ENCODE measurements at places on chromosomes 11 and 22.

GRCh38 chr11:36091256-36091811, 147.5 kb downstream of the LDLRAD3 start:
- no peak for ATAC-seq

- no peak for ATAC-seq
Observed at GRCh38 chr22:49825436-49825835, 2.2 kb downstream of the BRD1 start.

GRCh38 chr11:14764579-14765527, 121.2 kb downstream of the PDE3B start:
- no peak for ATAC-seq

DNA sequence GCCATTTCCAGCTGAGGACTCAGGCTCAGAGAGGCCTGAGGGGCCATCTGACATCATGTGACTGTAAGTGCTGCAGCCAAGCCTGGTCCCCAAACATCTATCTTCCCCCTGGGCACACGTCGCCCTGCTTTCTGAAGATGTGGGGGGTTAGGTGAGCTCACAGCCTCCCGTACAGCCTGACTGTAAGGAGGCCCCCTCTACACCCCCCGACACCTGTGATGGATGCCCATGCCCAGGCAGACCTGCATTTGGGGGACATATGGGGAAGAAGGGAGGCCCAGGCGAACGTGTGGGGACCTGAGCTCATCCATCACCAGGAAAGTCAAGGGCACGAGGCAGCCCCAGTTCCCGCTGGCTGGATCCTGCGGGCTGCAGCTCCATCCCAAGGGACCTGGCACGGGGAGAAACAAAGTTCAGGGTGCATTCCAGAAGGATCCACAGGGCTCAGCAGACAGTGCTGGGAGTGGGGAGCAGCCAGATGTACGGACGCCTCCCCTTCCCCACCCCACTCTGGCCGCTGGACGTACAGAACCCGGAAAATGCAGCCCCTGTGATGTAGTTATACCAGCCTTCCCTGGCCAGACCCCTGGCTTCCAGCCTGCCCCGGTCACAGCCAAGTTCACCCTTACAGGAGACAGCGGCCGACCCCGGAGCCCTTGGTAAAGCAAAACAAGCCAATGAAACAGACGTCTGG, 1431.4 kb downstream of the BRD1 start:
- ATAC-seq: no peak

DNA sequence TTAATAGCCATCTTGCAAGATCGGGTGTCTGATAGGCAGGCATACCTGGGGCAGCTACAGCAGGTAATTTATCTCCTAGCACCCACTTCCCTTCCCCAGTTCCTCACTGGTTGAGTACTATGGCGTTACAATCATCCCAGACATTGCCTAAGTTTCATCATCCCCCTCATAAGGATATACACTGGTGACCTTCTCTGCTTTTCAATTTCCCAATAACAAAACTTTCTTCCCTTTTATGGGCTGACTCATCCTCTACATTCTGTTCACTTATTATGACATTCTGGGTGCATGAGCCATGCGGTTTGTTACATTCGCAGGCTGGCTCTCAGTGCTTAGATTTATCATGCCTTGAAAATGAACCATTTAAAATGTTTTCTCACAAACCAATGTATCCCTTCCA, 5.0 kb upstream of the MRPL11 start:
- no peak for ATAC-seq

- ATAC-seq: no peak
Observed at GRCh38 chr11:60937144-60937527, 12.9 kb downstream of the TMEM132A start.

GRCh38 chr11:121523581-121524232, 70.9 kb upstream of the SORL1-AS1 start:
- ATAC-seq: no peak

DNA sequence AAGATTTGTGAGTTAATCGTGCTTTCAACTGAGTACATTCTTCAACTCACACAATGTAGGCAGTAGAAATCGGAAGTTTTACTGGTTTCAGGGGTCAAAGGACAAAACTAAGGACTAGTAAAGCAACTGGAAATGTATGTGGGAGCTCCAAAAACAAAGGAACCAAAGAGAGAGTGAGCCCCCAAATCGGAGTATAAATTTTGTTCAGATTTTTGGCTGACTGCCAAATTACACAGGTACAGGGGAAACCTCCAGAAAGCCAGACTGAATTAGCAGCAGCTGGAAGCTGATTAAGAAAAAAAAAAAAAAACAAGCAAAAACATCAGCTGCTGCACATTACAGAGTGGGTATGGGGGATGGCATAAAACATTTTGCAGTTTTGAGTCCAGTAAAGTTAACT, 75.2 kb upstream of the GNAZ start:
- no peak for ATAC-seq

- no peak for ATAC-seq
Observed at GRCh38 chr11:13065200-13065787, 56.2 kb downstream of the RASSF10 start.

DNA sequence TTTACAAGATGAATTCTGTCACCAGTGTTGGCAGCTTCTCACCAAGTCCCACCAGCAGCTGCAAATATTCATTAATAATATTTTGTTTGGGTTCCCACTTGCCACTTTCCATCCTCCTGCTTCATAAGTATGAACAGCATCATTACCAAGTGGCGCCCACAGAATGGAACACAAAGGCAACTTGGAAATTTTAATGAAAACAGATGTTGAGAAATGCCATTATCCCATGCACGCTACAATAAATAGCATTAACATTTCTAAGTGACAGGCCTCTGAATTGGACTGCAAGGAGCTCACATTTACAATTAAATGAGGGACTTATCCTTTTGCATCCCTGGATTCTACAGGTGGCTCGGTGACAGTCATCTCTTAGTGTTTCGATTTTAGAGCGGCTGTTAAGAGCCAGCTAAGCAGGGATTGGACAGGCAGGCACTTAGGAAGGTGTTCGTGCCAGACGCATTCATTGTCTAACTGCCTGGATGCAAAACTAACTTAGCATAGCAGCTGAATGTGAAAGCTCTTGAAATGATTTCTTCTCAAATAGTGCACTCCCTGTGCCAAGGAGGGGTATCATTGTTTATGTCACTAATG, 170.3 kb downstream of the KIRREL3 start:
- ATAC-seq: no peak

DNA sequence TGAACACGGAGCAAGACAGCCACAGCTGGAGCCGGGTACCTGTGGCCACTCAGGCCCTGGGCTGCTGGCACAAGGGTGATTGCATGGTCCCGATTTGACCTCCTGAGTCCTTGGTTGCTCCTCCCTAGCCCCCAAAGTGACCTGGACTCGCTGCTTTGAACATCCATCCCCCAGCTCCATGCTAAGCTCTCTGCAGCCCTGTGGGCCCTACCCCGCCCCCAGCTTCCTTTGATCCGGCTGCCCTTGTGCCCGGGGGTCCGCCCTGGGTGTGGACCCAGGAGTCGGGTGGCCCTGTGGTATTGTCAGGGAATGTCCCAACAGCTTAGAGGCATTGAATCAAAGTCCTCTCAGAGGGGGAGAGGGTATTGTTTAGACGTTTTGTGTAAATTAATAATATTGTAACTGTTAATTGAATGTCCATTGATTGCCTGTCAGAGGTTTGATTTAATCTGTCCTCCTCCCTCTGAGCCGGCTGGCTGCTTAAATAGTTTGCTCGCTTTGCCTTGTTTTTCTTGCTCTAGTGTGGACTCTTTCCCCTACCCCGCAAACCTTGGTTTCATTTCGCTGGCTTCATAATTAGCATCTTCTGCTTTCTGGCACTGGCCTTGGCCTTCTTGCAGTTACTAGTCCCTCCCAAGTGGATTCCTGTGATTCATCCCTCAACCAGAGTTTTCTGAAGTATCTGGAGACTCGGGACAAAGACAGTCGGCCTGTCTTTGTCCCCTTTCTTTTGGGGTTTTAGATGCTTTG, 20.7 kb downstream of the GRIK4 start:
- ATAC-seq: no peak

GRCh38 chr11:44915621-44916020, 35.1 kb downstream of the TP53I11 start:
- ATAC-seq: no peak

GRCh38 chr11:36996795-36997194, 398.8 kb upstream of the RAG2 start:
- no peak for ATAC-seq

GRCh38 chr22:28813772-28814518, 13.6 kb upstream of the XBP1 start:
- no peak for ATAC-seq

DNA sequence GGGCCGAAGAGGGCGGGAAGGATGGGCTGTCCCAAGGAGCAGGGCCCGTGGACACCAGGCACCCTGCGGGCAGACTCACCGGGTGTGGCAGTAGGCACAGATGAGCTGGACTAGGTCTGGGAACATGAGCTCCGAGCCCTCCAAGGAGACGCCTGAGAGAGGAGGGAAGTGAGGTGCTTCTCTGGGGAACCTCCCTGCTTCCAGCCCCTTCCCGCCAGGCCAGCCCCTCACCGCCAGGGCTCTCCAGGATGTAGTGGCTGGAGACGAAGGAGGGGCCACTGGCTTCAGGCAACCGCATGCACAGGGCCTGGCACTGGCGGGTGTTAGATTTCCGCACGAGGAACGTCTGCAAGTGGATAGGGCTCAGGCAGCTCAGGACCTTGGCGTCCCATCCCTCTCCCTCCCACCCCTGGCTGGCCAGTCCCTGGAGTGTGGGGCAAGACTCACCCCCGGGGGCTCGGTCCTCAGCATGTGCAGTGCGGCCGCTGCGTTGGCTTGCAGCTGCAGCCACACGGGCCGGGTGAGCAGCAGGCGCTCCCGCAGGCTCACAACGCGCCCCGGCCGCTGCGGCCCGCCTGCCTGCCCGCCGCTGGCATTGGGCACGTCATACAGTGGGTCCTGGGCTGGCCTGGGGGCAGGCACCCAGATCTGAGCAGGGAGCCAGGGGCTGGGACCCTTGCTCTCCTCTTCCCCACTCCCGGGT, 552 bp downstream of the RIN1 start:
- ATAC-seq: peak; percentile 4

- no peak for ATAC-seq
Observed at GRCh38 chr11:122074022-122074421, 42.0 kb downstream of the BLID start.

- no peak for ATAC-seq
Observed at GRCh38 chr11:103364687-103365086, 255.5 kb downstream of the DYNC2H1 start.

DNA sequence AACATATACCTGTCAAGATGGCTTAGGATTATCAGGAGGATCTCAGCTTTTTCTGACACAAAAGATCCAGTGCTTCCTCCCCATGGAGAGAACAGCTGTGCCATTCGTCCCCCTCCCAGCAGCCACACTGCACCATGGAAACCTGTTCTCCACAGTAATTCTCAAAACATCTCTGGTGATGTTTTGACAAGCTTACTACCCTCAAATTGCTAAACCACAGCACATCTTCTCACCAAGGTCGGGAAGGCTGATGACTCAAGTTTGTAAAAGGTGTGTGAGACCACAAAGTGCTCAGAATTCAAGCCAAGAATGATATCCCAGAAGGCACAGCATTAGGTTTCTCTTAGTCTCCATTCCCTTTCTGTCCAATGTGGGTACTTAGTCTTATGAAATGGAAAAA, 3.9 kb upstream of the RAB38 start:
- peak; percentile 45 for ATAC-seq

- ATAC-seq: no peak
Observed at GRCh38 chr22:20135265-20135664, 3.7 kb downstream of the ZDHHC8 start.

GRCh38 chr11:8704136-8704535, 21.5 kb downstream of the RPL27A start:
- no peak for ATAC-seq

DNA sequence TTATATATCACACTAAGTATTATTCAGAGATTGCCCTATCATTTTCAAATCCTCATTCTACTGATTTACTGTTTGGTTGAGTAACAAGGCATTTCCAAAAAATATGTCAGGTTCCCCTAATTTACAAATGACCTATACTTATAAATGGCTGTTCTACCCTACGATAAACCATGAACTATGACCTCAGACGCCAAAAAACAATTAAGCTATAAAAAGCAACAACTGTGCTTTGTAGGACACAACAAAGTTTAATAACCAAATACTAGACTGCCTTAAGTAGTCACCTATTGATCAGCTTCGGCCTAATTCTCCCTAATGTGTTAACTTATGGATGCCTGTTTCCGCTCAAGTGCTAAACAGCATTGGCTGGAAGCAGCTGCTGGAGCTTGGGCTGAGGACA, 53.2 kb downstream of the PICALM start:
- no peak for ATAC-seq
